Panc1 (cell line): ENCODE measurements at places on chromosomes 2 and 18. TPM values are rescaled to one million over a fixed set of nuclear protein-coding genes. Genes with fewer than 3 reads are reported as not detected.

DNA sequence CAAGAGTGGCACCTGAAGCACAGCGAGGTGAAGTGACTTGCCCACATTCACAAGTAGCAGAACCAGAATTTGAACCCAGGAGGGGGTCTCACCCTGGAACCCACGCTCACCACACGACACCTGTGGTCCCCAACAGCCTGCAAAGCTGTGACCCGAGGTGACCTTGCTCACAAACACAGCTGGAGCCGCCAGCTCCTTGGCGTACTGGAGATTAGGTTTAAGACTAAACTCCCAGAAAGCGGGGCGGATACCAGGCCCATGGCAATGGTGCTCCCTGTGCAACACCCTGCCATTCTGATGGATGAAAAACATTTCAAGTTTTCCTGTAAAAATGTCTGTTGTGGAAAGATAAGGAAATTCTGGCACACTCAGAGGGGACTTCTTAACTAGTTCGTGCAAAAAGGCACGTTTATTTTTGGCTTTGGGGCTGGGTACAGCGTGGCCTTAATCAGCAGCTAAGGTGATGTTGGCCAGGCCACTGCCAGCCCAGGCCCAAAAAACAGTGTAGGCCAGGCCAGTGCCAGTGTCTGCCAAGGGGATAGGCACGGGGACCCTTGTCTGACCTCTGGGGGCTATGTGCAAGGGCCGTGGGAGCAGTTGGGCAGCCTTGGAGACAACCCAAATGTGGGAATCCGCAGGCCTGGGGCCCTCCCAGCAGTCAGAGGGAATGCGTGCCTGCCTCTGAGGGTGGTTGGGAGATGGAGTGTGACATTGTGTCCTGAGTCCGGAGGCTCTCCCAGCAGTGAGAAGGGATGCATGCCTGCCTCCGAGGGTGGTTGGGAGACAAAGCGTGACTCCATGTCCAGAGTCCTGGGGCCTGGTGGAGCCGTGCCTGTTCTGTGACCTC is 185.0 kb upstream of the HS6ST1 start:
- DNase-seq: no peak

GRCh38 chr18:79479761-79480161 is 84.0 kb downstream of the NFATC1 start:
- DNase-seq: no peak

- no peak for DNase-seq
Measured at GRCh38 chr2:178194600-178195389, 483 bp downstream of the OSBPL6 start.

DNA sequence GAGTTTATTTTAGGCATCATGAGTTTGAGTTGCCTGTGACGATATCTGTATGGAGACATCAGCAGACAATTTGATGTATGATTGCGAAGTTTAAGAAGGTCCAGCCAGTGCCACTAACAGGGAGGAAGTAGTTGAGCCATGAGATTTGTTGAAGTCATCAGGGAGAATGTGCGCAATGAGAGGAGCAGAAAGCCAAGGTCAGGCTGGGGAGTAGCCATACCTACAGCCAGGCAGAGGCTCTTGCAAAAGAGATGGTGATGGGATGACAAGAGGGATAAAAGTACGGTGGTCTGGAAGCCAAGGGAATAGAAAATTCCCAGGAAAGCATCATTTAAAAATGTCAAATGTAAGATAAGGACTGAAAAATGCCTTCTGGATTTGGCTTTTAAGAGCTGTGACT is 51.2 kb downstream of the LIMS1 start:
- no peak for DNase-seq

DUSP2 gene
- 4.9 TPM for total RNA-seq

AKAIN1 gene
- not detected for total RNA-seq

DNPEP gene
- 107 TPM for total RNA-seq
